ENCODE measurements at places on chromosomes 7 and 10. TPM values are rescaled to one million over a fixed set of nuclear protein-coding genes. Genes with fewer than 3 reads are reported as not detected.

The FAM25G gene
- not detected for total RNA-seq

GRCh38 chr7:128139406-128139805 lies 101.7 kb upstream of the LEP start:
- no peak for DNase-seq

DNA sequence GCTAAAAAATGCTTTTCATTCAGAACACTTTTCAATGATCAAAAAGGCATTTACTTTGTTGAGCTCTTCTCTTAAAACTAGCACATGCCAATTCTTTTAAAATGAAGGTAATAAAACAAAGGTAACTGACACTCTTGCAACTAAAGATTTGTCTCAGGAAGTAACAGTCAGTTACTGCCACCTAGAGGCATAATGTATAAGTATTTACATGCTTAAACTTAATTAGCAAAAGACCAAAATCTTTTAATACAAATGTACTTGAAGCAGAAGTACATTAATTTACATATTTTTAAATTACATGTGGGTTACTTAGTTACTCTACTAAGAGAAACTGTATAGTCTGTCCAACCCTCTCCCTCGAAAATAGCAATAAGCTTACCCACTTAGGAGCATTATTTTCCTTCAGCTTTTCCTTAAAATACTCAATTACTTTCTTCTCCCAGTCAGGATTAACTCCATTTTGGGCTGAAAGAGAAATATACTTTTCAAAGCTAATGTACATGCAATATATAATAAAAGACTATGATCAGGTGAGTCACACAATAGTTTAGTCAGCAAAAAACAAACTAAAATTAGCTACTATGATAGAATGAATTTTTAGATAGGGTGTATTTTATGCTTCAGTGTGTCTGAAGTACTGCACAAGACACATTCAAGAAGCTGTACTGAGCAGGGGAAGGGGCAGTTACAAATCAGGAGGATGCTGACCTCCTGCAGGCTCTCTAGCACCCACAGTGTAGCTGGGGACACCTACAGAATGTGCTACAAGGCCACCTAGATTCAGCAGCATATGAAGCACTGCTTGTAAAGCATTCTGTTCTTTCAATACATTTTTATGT lies 13.0 kb downstream of the MCMBP start:
- no peak for DNase-seq

The C10orf143 gene
- total RNA-seq = 3.0 TPM

DNA sequence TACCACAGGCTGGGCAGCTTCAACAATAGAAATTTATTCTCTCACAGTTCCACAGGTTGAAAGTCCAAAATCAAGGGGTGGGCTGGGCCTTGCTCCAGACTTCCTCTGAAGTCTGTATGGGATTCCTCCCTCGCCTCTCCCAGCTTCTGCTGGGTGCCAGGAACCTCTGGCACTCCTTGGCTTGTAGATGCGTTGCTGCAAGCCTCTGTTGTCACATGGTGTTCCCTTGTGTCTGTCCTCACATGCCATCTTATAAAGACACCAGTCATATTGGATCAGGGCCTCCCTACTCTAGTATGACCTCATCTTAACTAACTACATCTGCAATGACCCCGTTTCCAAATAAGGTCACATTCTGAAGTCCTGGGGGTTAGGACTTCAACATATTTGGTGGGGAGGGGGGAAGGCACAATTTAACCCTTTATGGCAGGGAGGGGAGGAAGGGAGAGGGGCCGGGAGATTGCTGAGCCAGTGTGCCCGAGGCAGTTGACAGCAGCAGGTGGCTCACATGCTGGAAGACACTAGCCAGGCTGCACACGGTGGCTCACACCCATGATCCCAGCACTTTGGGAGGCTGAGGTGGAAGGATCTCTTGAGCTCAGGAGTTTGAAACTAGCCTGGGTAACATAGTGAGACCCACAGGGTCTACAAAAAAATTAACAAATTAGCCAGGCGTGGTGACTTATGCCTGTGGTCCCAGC lies 18.8 kb downstream of the ZNF282 start:
- DNase-seq = no peak

- DNase-seq = no peak
These were observed 7.6 kb upstream of the CALML5 start for GRCh38 chr10:5506751-5507648.
